ENCODE measurements at places on chromosomes 13 and 19. TPM values are rescaled to one million over a fixed set of nuclear protein-coding genes. Genes with fewer than 3 reads are reported as not detected.
A peak's percentile ranks its signal among the peaks of the same experiment; 100 is the strongest.

IGFL3 gene
- total RNA-seq = not detected

PSG7 gene
- total RNA-seq = not detected

- DNase-seq = no peak
- no peaks in the 10 kb centered on the region for H3K27me3 ChIP-seq
- no peaks in the 10 kb centered on the region for H3K4me1 ChIP-seq
Measured at GRCh38 chr13:113305208-113305607, 8.2 kb downstream of the LAMP1 start.

DNA sequence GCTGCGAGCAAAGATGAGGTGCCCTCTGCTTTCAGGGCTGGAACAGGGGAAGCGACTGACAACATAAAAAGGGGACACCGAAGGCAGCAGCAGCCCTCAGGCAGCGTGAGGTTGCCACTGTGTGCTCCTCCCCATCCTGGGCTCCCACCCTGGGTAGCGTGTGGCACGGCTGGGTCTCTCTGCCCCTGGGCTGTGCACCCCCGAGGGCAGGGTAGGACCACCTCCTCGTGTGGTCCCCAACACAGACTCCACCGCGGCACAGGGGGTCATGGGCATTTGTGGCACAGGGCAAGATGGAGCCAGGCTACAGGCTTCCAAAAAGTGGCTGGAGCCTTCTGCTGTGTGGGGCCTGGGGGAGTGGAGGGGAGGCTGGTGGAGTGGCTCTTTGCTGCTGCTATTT lies 6.5 kb upstream of the RSPH6A start:
- no peak overlapping the region for H3K27ac ChIP-seq
- peaks cover 11% of the 10 kb centered on the region for H3K4me1 ChIP-seq
- no peaks in the 10 kb centered on the region for H3K27me3 ChIP-seq
- no peak for DNase-seq

DNA sequence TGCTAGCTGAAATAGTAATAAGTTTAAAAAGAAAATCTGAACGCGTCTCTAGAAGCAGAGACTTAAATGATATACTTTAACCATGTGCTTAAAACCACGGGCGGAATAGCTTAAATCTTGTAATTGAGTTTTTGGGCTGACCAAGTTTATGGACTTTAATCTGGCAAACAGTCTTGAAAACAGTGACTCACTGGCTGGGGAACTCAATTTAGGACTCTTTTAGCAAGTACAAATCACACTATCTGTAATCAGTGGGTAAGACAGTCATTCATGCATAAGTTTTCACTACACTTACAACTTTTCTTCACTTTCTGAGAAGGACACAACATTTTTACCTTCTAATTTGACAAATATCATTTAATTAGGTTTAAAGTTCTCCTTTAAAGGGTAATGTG lies 26.8 kb downstream of the ZNF627 start:
- H3K27ac ChIP-seq = no peak overlapping the region
- H3K4me1 ChIP-seq = no peaks in the 10 kb centered on the region
- no peaks in the 10 kb centered on the region for H3K27me3 ChIP-seq
- DNase-seq = no peak

GRCh38 chr13:84417416-84417815 lies 535.1 kb upstream of the SLITRK1 start:
- no peaks in the 10 kb centered on the region for H3K4me1 ChIP-seq
- no peak for DNase-seq
- H3K27ac ChIP-seq = no peak overlapping the region
- H3K36me3 ChIP-seq = no peaks in the 10 kb centered on the region
- H3K4me3 ChIP-seq = no peak overlapping the region
- H3K27me3 ChIP-seq = no peaks in the 10 kb centered on the region

PTPRH gene
- total RNA-seq = 15.9 TPM

- no peak overlapping the region for H3K27ac ChIP-seq
- 0 out of 2 replicates have a peak, but pooled peaks cover 3% of the 10 kb centered on the region for H3K27me3 ChIP-seq
- DNase-seq = no peak
Measured at GRCh38 chr13:45917019-45917418, 65.5 kb upstream of the SIAH3 start.

- no peak overlapping the region for H3K4me3 ChIP-seq
- H3K4me1 ChIP-seq = no peaks in the 10 kb centered on the region
- no peaks in the 10 kb centered on the region for H3K36me3 ChIP-seq
- H3K27me3 ChIP-seq = no peaks in the 10 kb centered on the region
- H3K27ac ChIP-seq = no peak overlapping the region
Measured at GRCh38 chr13:95643571-95643935, 953 bp downstream of the DZIP1 start.

DNA sequence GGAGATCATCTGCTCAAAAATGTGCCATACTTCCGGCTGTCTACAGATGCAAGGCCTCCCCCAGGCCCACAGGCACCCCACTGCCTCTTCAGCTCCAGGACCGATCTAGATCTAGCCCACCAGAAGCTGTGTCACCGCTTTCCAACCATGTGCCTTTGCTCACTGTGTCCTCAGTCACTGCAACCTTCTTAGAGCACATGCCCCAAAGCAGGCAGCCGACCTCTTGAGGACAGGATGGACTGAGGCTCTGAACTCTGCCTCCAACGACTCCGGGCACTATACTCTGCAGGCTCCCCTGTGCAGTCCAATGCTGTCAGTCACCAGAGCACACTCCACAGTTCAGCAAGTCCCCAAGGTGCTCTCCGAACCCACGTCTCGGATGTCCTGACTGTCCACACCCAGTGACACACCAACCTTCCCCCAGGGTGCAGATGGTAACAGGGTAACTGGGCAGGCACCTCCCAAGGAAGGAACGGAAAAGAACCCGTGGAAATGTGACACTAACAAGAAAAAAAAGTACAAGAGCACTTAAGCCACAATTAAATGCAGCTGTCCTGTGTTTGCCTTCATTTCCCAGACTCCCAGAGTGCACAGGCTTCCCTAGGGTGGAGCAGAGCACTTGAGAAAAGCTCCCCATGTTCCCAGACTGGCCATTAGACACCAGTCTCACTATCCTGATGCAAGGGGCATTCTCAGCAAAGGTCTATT lies 4.8 kb downstream of the STK24 start:
- no peaks in the 10 kb centered on the region for H3K36me3 ChIP-seq
- peaks cover 68% of the 10 kb centered on the region for H3K4me1 ChIP-seq
- H3K27me3 ChIP-seq = no peaks in the 10 kb centered on the region
- peak overlapping the region; percentile 67 for H3K27ac ChIP-seq
- DNase-seq = no peak
- H3K4me3 ChIP-seq = peak overlapping the region; percentile 48

- H3K27ac ChIP-seq = peak overlapping the region; percentile 96
- peaks cover 40% of the 10 kb centered on the region for H3K36me3 ChIP-seq
- H3K4me3 ChIP-seq = peak overlapping the region; percentile 84
- no peaks in the 10 kb centered on the region for H3K27me3 ChIP-seq
- H3K4me1 ChIP-seq = peaks cover 88% of the 10 kb centered on the region
Measured at GRCh38 chr19:13840305-13841085, 36.4 kb upstream of the NANOS3 start.

PPM1N gene
- total RNA-seq = 5.2 TPM

MIA gene
- total RNA-seq = 1.4 TPM

APOC1 gene
- 5.1 TPM for total RNA-seq

- no peaks in the 10 kb centered on the region for H3K27me3 ChIP-seq
- no peaks in the 10 kb centered on the region for H3K36me3 ChIP-seq
- H3K27ac ChIP-seq = no peak overlapping the region
- H3K4me1 ChIP-seq = peaks cover 28% of the 10 kb centered on the region
Measured at GRCh38 chr19:8158411-8159074, 9.2 kb upstream of the FBN3 start.

DNA sequence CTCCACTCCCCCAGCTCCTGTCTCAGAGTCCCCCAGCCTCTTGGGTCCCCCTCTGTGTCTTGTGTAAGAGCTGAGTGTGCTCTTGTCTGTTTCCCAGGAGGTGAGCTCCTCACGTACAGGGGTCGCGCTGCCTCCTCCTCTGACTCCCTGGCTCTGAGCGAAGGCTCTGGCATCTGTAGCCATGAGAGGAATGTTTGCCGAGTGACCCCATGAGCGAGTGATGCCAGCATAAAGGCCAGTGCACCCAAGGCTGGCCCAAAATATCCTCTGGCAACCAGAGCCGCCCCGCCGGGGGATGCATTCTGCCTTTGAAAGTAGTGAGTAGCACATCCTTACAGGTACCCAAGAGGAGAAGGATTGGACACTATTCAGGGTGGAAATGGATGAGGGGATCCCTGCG lies 26.2 kb upstream of the C19orf12 start:
- H3K27ac ChIP-seq = no peak overlapping the region
- no peaks in the 10 kb centered on the region for H3K36me3 ChIP-seq
- H3K27me3 ChIP-seq = no peaks in the 10 kb centered on the region
- no peaks in the 10 kb centered on the region for H3K4me1 ChIP-seq

DNA sequence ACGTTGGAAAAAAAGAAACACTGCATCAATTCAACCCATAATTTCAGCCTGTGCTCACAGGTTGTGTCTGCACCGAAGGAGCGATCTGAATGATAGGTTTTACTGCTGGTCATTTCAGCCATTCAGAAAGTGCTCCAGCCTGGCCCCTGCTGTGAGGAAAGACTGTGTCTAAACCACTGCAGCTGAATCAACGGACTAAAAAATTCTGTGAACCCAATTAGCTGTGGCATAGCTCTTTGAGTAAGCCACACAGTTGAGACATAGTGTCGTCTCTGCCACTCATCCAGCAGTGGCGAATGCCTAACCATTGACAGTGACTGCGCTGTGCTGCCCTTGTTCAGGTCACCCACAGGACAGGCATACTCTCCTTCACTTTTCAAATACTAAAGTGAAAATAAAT lies 179.8 kb downstream of the COG6 start:
- DNase-seq = no peak
- H3K4me3 ChIP-seq = no peak overlapping the region
- H3K27ac ChIP-seq = no peak overlapping the region
- 0 out of 2 replicates have a peak, but pooled peaks cover 10% of the 10 kb centered on the region for H3K27me3 ChIP-seq
- no peaks in the 10 kb centered on the region for H3K36me3 ChIP-seq

LINGO3 gene
- not detected for total RNA-seq

DNA sequence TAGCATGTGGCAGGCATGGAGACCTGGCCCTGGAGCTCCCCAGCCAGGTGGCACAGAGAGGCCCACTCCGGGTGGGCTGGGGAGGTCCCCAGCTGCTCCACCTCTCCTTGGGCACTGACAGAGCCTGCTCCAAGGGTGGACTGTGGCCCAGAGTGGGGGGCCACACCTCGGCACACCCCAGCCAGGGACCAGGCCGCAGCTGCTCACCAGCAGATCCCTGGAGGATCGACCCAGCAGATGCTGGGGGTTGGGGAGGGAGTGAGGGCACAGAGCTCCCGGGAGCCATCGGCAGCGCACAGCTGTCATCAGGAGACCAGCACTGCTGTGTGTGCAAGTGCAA lies 72.0 kb upstream of the KCTD15 start:
- no peaks in the 10 kb centered on the region for H3K4me1 ChIP-seq
- DNase-seq = no peak
- no peaks in the 10 kb centered on the region for H3K36me3 ChIP-seq
- H3K4me3 ChIP-seq = no peak overlapping the region
- no peak overlapping the region for H3K27ac ChIP-seq

All from HCT116 (cell line).